T1000 (cell line): ENCODE measurements at places on chromosomes 3 and 15.

DNA sequence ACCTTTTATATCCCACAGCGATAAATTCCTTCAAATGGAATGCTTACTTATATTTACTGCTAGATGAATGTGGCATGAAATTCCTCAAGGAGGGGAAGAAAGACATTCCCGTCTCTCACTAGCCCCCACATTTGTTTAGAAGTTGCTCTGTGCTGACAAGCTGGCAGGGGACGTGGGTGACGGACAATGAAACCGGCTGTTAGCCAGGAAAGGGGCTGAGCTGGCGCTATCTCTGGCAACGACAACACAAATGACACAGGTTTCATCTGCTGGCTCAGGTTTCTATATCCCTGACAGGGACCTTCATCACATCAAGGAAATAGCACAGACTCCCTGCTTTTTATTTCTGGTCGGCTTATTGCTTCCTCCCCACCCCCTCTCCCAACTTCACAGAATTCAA lies 15.8 kb downstream of the RUVBL1 start:
- no peak for DNase-seq

GRCh38 chr3:192645437-192645836 lies 81.9 kb downstream of the FGF12 start:
- DNase-seq, result no peak

DNA sequence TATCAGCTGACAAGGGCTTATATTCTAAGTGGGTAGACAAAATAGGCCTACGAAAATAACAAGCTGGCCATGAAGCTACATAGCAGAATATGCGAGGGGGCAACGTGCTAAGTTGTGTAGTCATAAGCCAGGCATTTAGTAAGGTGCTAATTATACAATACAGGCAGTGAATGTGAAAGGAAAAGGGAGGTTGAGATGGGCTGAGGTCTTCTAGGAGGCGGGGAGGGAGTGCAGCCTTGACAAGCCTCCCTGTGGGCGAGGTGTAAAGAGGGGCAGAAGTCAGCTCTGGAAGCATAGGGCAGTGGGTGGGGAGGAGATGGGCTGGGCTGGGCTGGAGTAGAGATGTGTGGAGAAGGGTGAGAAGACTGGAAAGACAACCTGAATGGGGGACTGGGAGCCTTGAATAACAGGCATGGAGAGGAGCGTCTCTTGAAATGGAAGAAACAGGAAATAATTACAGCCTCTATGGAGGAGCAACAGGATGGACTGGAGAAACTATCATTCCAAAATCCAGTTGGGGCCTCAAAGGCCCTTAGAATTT lies 1.2 kb downstream of the TIGIT start:
- DNase-seq, result no peak

DNA sequence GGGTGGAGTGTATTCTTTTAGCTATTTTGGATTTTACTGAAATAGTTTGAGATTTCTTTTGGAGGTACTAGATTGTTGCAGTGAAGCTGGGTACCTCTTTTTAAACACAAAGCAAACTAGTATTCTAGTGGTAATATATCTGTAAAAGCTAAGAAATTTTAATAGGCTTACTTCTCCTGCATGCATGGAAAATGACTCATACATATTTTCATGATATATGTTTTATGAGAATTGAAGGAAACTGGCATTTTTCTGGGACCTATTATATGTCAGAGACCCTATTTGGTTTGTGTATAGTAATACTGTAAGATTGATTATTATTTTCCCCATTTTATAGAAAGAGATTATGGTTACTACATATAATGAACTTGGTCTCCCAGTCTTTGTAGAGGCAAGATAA lies 851.0 kb downstream of the DIPK2A start:
- no peak for DNase-seq

DNA sequence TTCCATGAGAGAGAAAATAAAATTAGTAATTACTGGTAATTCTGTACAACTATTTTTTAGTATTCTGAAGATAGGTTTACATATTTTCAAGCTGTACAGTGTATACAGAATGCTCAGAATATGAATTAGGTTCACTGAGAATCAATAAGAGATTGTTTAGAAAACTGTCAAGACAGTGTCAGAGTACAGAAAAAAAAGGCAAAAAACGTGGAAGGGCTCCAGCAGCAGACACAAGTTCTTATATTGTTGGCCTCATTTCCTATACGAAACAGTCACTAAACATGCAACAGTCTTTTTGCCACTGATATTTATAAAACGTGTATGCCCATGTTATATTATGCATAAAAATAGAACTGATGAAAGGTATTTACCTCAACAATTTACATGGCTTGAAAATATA lies 103.9 kb downstream of the ISL2 start:
- DNase-seq, result no peak

DNA sequence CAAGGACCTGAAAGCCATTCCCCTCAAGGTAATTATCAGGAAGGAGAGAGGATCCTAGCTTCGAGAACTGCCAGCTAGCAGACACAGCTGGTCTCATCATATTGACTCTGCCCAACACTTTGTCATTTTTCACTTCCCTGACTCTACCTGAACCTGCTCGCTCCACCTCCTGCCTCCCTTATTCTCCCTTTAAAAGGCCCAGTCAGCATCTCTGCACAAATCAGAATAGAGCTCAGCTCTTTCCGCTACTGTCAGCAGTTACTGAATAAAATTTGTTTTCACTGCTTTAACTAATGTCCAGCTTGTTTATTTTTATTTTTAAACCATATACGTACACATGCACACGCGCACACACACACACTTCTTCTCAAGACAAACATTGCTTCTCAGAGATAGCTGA lies 57.2 kb upstream of the MCF2L2 start:
- DNase-seq, result no peak

DNA sequence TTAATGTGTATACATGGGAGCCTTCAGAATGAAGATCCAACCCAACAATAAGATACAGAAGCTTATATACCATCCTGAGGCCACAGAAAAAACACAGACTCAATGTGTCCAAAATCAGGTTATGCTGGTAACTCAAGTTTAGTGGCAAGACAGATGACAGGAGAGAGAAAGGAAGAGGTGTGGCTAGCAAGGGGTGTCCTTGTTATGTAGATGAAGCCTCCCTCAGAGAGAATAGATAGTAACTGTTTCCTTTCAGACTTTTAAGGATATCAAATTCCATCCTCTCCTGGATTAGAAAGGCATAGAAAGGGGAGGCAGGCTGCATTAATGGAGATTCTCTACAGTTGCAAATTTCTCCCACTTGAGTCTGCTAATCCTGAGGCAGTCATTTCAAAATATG lies 447.4 kb downstream of the GABRB3 start:
- no peak for DNase-seq

GRCh38 chr3:183548262-183548769 lies 7.2 kb downstream of the KLHL6 start:
- no peak for DNase-seq

GRCh38 chr15:70086636-70087035 lies 11.1 kb downstream of the TLE3 start:
- DNase-seq, result no peak
